NCI-H2081 (cell line): ENCODE measurements at places on chromosomes 4 and X.

DNA sequence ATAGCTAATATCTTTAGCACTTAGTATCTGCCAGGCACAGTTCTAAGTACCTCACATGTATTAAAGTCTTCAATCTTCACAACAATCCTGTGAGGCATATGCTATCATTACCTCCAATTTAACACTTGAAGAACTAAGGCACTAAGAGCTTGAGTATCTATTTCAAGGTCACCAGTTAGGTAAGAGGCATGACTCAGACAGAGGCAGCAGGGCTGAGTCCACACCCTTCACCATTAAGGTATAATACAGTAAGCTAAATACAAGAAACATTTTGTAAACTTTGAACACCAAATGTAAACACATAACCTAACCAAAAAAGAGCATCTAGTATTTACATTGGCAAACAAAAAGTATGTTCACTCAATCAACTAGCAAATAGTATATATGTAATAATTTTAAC, 1410.9 kb downstream of the PCDH18 start:
- no peak for DNase-seq

DNA sequence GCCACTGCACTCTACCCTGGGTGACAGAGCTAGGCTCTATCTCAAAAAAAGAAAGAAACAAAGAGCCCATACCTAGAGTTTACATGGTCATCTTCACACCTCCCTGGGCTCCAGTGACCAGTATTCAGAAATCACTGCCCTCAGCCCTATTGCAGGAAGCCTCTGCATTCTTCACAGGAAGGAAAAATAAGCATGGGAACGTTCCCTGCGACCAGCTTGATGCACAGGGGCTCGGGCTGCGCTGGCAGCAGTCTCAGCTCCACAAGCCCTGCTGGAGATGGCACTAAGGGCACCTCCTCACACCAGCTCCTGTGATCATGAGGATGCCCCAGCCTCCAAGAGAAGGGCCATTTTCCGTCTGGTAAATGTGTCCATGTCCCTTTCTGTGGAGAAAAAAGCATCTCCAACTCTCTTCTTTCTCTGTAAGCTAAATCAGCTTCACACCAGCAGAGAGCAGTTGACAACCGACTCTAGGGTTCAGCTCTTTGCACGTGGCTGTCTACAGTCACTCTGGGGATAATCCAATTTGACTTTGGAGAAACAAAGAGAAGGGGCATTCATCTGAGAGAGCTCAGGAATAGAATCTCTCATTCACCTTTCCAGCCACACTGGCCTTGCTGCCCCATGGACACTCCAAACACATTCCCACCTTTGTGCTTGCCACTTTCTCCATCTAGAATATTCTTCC, 33.1 kb downstream of the LDB2 start:
- no peak for DNase-seq

GRCh38 chrX:107454302-107454701, 4.8 kb downstream of the FRMPD3 start:
- no peak for DNase-seq

- DNase-seq = no peak
Measured at GRCh38 chr4:80101792-80102116, 28.7 kb upstream of the ANTXR2 start.
